ENCODE measurements at places on chromosomes 2 and 18. TPM values are rescaled to one million over a fixed set of nuclear protein-coding genes. Genes with fewer than 3 reads are reported as not detected.

DNA sequence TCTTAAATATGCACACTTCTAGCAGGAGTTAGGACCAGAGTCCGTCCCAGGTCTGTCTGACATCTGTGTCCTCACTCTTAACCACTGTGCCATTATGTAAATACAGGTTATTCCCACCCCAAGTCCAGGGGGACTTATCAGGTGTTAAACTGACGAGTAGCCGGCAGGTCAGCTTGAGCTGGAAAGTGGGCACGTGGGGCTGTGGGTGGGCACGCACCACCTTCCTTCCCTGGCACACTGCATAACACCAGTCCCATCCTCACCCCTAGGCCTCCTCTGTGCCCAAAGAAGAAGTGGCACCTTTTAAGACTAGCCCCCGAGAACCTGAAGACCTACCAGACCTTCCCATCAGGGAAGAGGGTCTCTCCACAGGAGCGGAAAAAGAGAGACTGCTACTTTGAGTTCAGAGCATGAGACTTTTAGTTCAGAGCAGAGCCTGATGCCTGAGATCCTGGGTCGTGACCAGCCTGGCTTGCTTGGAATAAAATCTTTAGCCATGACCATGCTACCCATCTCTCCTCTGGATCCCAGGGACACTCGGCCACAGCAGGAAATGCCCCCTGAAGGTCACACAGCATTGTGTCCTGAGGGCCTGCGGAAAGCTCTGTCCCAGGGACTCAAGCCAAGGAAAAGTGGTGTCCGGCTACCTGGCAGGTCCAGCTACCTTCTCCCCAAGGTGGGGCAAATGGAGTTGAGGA is 62.0 kb downstream of the CIB4 start:
- peak; percentile 64 for DNase-seq

DNA sequence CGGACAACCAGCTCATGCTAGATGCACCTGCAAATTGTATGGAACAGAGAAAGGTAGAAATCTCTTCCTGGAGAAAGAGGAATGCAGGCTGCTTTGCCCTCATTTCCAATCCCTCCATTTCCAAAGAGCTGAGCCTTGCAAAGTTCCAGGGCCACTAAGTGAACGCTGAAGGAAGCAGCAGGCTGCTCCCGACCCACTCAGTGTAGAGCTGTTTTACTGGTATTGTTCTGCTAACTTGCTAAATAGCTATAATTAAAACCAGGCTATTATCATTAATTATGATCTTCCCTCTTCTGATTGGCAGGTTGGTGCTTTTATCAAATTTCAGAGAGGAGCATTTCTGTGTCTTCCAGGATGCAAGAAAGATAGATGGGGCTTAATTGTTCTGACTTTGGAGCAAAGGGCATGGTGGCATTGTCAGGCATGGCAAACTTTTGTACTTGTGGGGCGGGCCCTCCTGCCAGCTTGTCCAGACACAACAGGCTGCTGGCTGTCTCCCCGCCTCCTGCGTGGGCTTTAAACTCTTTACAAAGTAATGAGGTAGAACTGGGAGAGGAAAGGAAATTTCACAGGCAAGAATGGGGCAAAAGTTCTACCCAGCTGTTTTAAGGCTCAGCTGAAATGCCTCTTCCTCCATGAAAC is 40.2 kb downstream of the ALK start:
- no peak for DNase-seq

GRCh38 chr2:45211636-45212035 is 202.4 kb upstream of the SIX2 start:
- no peak for DNase-seq

GRCh38 chr2:176189681-176190641 is 1.5 kb downstream of the HOXD1 start:
- DNase-seq, result no peak

- DNase-seq, result no peak
Measured at GRCh38 chr18:38847326-38847725, 1281.7 kb upstream of the CELF4 start.

- DNase-seq, result no peak
Measured at GRCh38 chr18:58541789-58542425, 87.0 kb downstream of the ALPK2 start.

The RPL37A gene
- 1,983 TPM for total RNA-seq

The DNER gene
- 1.3 TPM for total RNA-seq

The SMYD1 gene
- not detected for total RNA-seq

Measured in mesenteric fat pad (tissue), 1 donor.